Non-pigmented ciliary epithelial cell (primary cell): ENCODE measurements at places on chromosomes 3 and 15.

DNA sequence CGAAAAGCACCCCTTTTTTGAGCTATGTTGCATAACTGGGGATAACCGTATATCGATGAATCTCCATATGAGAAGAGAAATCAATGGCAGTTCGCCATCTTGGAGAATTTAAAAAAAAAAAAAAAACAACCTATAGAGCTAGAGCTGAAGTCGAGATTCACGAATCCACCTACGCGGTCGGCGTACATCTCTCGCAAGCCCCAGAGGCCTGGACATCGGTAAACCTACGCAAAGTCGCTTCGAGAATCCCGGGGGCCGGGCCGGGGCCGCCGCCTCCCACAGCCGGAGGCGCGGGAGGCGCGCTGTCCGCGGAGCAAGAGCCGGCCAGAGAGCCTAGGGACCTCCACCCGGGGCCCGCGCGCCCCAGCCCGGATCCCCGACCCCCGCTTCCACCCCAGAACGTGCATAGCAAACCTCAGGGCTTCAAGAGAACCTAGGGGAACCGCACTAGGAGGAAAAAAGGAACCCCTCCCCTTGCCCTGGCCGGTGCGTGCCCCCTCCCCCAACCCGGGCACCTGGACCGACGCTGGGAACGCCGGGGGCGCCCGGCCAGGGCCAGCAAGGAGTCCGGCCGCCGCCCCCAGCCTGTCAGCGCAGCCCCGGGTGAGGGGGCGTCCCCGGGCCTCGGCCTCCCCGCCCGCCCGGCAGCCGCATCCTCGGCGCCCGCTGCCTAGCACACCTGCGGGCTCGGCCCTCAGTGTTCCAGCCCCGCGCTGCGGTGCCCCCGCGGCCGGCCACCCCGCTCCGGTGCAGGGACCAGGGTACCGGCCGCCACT is 567 bp downstream of the PFN2 start:
- no peak for DNase-seq

DNA sequence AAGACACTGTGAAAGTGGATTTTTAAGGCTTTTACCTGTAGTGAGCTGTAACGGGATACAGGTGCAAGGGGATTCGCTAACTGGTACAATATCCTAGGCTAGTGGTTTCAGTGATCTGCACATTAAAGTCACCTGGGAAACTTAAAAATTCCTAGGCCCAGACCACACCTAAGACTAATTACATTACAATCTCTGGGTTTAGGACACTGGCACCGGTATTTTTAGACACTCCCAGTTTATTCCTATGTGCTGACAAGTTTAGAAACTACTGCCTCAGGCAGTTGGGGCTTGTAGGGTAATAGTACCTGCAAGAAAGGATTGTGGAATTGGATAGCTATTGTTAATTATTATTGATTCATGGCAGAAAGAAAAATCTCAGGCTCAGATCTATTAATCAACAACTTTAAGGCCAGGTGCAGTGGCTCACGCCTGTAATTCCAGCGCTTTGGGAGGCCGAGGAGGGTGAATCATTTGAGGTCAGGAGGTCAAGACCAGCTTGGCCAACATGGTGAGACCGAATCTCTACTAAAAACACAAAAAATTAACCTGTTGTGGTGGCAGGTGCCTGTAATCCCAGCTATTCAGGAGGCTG is 50.4 kb upstream of the CASR start:
- no peak for DNase-seq

- no peak for DNase-seq
These were observed 30.2 kb upstream of the USP3 start for GRCh38 chr15:63473999-63474809.

- DNase-seq, result no peak
These were observed 5.5 kb upstream of the TSPAN3 start for GRCh38 chr15:77076323-77076915.

DNA sequence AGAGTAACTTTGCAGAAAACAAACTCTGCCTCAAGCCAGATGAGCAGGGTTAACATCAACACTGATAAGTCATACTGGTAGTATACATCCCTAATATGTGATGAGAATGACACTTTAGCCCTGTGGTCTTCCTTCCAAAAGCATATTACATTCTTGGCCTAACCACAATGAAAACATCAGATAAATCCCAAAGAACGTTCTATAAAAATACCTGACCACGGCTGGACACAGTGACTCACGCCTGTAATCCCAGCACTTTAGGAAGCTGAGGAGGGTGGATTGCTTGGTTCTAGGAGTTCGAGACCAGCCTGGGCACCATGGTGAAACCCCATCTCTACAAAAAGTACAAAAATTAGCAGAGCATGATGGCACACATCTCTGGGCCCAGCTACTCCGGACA is 4.7 kb downstream of the TMCC1 start:
- DNase-seq, result peak; percentile 93

- no peak for DNase-seq
These were observed 1.7 kb downstream of the TJP1 start for GRCh38 chr15:29820394-29821154.

GRCh38 chr3:12756635-12757034 is 2.4 kb downstream of the TMEM40 start:
- no peak for DNase-seq

DNA sequence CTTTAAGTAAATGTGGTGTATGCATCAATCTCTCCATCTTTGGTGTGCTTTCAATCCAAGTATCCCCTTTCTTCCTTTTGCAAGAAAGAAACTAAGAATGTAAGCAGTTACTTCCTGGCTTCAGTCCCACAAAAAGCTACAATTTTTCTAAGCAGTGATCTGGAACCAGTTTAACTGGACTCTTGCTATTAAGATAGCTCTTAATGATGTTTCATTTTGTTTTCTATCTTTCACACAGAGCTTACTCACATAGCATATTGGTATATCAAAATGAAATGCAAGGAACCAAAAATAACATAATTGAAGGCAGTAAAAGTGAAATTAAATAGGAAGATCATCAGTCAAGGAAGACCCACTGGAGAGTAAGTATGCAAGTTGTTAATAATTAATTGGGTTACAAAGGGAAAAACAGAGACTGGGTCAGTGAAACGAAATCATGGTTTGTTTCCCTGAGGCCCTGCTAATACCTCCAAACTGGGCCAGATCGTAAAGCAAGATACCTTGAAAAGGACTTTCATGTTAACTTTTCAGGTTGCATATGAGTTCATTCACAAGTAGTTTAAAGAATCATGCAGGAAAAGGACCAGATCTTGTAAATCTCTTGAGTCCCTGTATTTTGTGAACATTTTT is 41.9 kb downstream of the GPR160 start:
- DNase-seq, result no peak

DNA sequence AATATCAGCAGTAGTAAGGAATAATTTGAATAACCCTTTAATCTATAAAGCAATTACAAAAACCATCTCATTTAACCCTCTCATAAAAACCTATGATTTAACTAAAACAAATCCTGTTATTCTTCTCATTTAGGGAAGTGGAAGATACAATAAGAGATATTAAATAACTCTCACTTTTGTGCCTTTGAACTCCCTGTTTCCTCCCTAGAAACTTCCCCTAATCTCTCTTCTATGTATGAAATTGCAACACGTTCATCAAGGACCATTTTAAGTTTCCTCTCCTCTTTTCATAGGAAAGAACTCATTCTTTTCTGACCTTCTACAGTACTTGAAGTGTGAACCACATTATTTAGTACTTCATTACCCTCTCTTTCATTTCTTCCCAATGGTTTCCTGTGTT is 18.8 kb upstream of the FAM81A start:
- DNase-seq, result no peak

GRCh38 chr3:59879031-59879581 is 829.3 kb upstream of the CFAP20DC start:
- DNase-seq, result no peak

DNA sequence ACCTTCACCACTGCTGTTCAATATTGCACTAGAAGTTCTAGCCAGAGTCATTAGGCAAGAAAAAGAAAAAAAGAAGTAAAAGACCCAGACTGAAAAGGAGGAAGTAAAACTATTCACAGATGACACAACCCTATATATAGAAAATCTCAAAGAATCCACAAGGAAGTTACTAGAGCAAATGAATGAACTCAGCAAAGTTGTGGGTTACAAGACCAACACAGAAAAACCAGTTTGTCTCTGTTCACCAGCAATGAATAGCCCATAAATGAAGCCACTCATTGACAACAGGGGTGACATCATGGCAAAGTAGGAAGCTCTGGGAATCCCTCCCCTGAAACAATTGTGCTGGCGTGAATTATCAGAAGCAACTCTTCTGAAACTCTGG is 4.6 kb downstream of the CFAP100 start:
- no peak for DNase-seq
